ENCODE measurements at places on chromosomes 4 and X.

DNA sequence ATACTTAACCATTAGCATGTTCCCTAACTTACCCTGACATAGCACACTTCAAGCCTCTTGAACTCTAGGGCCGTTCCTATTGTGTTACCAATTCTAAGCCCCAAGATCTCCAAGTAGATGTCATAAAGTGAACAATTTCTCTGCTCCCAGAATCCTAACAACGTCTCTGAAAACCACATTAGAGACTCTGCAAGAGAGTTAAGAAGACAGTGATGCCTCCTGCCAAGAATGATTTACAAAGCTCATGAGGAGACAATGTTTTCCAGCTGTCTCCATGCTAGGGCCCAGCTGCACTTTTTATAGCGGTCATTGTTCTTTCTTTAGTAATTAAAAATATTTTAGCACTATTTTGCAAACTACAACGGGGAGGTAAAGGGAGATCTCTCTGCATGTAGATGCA lies 358.4 kb downstream of the PPP3CA start:
- no peak for DNase-seq

DNA sequence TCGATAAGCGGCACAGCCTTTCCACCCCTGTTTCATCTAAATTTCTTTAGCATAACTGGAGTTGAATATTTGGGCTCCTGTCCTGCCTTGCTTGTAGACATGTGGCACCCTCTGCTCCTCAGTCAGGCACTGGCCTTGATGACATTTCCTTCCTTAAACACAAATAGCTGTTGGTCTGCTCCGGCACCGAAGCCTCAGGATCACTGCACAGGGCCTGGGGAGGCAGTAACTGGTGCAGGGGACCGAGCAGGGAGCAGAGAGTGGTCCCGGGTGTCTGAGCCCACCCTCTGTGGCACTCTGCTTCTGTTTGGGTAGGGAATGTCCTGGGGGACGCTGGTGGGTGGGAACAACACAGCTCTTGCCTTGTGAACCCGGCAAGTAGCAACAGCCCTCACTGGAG lies 13.6 kb downstream of the RGS12 start:
- no peak for DNase-seq

- DNase-seq: no peak
Observed at GRCh38 chr4:188960411-188961093, 821.3 kb downstream of the TRIML1 start.

GRCh38 chr4:89069481-89069880 lies 12.5 kb upstream of the FAM13A start:
- no peak for DNase-seq

DNA sequence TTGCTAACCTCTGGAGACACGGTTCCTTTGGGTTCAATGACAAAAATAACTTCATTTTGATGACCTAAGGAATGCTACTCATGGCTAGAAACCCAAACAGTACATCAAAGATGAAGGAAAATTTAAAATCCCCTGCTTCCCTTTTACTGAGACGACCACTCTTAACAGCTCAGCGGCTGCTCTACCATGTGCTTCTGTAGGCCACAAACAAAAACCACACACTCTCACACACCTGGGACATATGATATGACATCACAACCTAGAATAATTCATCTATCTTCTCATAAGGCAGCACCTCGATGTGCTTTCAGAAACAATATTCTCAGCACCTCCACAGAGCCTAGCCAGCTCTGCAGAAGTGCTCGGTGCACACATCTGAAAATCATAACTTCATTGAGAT lies 34.7 kb downstream of the ABLIM2 start:
- no peak for DNase-seq

DNA sequence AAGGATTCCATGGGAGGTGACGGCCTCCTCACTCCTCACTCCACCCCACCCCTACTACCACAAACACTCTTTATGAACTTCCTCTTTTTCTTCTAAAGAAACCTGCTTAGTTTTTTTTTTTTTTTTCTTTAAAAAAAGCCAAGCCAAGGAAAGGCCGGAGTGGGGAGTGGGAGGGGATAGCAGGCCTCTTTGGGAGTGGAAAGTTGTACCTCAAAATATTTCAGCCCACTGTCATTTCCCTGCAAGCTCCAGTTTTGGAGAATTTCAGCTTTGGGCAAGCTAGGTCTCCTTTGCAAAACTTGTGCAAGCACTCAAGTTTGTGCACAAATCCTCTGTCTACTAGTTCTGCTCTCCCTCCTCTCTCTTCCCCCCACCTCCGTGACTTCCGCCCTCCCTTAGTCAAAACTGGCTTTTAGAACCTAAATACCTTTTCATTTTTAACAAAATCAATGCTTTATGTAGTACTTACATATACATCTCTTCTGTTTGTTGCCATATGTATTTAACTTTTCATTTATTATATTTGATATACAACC lies 512 bp upstream of the ANTXR2 start:
- no peak for DNase-seq

GRCh38 chr4:8336412-8337075 lies 67.0 kb downstream of the HTRA3 start:
- no peak for DNase-seq

DNA sequence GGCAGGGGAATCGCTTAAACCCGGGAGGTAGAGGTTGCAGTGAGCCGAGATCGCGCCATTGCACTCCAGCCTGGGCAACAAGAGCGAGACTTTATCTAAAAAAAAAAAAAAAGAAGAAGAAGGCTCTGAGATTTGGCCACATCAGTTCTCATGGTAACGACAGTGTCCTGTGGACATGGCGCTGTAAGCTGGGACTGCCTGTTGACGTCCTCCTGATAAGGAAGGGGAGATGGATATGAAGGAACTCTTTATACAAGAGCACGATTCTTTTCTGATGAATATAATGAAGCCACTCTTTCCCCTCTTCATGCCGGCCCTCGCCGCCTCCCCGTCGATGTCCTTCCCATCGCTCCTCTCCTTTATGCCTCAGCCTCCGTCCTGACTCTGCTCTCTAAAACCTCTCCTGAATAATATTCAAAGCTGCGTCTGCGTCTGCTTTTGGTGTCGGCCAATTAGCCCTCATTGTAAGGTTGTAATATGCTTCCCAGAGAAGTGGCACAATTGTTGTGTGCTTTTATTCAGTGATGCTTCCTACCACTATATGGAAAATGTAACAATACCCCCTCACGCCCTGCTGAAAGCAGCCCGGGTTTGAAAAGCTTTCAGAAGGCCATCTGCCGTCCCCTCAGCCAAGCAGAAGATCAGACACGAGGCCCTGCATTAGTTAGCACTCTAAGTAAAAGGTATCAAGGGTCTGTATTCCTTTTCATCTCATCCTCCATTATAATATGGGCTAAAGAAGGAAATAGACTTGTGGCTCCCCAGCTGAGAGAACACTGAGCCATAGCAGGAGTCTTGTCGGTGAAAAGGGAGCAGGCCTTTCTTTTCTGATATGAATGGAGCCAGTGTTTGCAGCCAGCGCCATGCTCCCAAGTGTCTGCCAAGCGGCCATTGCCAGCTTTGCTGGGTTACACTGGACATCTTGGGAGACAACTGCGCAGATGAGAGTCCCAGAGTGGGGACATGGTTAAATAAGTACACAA lies 22.1 kb upstream of the SCOC start:
- no peak for DNase-seq

GRCh38 chr4:6907658-6908191 lies 1.9 kb upstream of the TBC1D14 start:
- DNase-seq: no peak

DNA sequence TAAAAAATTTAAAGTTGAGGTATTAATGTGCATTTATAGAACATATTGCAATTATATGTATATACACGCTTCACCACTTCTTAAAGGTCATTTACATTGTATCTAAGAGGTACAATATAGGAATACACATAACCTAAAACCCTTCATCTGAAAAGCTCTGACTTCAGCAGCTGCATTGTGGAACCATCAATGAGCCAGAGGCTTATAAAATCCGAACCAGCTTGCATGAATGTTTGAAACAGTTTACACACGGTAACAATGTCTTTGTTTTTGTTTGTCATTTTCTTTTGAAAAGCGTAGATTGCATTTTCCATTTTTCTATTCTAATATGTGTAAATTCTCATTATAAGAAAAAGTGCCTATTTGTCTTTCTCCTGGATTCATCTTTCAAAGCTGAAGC lies 221.6 kb downstream of the DCLK2 start:
- DNase-seq: no peak

DNA sequence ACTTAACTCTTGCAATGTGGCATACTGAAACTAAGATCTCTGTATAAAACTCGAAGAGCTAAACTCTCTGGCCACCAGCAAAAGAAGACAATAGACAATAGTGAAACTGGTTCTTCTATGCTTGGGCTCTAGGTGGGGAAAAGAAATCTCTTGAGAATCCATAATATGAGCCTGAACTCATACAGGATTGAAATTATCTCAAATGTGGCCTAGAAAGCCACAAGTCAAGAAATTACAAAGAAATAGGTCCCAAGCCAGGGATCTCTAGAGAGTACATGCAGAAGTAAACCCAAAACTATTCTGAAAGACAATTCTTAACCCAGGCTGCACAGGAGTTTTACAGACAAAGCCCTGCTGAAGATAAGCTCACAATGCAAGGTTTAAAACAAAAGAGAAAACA lies 127.4 kb downstream of the ANAPC10 start:
- no peak for DNase-seq

DNA sequence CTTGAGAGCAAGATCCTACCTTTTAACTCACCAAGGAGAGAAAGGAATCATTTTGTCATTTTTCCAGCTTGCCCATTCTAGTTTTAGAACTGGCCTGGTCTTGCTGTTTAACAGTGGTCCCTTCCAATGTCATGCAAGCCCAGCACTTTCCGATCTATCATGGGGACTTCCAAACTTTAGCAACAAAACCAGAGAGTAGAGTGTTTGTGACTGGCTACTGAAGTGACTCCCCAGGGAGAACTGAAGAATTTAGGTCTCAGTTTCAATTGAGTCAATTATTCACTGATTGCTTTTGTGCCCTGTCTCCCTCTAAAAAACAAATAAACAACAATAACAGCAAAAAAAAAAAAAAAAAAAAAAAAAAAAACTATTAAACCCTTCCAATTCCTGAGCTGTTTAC lies 108.3 kb downstream of the LHFPL1 start:
- no peak for DNase-seq

DNA sequence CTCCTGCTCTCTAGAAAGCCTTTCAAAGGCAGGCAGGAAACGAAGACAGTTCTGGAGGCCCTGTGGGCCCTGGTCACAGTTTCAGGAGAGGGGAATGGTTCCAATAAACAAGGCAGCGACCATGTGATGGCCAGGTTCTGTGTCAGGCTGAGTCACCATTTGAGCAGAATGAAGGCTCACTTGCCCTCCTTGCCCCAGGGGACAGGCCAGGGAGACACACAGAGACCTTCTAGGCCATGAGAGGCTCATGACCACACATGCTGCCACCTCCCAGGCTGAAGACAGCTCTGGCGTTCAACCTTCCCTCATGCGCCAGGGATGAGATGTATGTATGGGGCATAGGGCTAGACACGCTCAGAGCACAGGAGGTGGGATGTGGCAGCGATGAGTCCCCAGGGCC lies 22.9 kb upstream of the TRIM2 start:
- no peak for DNase-seq

DNA sequence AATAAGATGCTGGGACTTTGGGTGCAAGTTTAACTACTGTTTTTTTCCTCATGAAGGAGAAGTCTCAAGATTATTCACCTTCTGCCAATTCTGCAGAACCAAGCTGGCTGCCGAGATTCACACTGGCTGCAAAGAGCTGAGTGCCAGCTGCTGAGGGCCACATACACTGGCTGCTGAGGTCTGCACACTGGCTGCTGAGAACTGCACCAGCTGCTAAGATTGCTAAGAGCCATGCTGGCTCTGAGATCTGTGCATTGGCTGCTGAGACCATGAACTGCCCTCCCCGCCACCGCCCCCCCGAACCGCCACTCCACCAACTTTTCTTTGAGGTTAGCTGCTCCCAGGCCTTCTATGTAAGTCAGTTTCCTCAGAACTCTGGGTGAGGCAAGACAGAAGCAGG lies 330.3 kb downstream of the CBLL2 start:
- no peak for DNase-seq

DNA sequence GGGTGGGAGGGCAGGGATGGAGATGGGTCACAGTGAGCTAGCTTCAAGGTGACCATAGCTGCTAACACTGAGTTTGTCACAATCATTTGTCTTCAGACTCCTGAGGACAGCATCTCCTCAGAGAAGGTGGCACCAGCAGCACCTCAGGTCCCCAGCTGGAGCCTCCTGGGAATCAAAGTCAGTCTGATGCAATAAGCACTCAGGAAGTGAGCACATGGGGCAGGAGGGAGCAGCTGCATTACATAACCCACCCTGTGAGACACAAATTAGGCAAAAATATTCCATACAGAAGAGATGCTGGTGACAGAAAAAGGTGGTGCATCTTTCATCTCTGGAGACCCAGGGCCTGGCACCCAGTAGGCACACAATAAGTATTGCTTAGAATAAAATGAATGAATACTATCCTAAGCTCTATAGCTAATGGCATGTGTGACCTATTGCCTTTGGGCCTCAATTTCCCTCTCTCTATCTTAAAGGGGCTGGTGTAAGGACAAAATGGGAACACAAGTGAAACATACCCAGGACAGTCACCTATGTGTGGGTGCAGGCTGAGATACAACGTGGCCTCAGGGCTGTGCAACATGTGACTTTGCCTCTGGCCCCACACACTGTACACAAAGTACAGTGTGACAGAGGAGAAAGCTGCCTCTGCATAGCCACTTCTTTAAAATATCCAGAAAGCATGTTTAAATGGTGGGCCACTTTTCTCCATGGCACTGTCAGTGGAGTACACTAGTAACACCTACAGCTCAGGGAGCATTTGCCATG lies 37.1 kb downstream of the SLC39A8 start:
- no peak for DNase-seq

- DNase-seq: no peak
Observed at GRCh38 chr4:174154215-174154854, 129.1 kb downstream of the FBXO8 start.

- no peak for DNase-seq
Observed at GRCh38 chr4:27048429-27049238, 188.0 kb downstream of the STIM2 start.

- no peak for DNase-seq
Observed at GRCh38 chrX:10892621-10893225, 218.4 kb upstream of the HCCS start.

DNA sequence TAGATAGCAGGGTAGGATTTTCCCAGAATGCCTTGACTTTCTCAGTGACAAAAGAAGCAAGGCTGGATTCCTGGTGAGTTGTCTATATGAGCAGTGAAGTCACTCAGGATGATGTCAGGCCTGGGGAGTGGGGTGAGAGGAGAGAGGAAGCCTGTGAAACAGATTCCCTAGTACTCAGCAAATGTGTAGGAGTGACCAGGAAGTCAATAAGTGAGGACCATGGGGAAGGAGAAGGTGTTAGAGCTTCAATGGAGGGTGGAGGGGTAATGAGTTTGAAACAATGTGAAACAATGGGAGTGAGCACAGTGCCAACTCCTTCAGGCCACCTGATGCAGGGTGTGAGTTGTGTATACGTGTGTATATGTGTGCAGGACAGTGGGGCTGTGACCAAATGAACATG lies 2.4 kb upstream of the SLC9A6 start:
- DNase-seq: no peak
